Left kidney (tissue), 8 donors: ENCODE measurements at places on chromosomes 12 and 14. TPM values are rescaled to one million over a fixed set of nuclear protein-coding genes. Genes with fewer than 3 reads are reported as not detected.
A peak's percentile ranks its signal among the peaks of the same experiment; 100 is the strongest.

Gene BMAL2
- polyA plus RNA-seq, result 7.5 TPM

Gene SERPINA1
- polyA plus RNA-seq, result 92.0 TPM

Gene LHX5
- polyA plus RNA-seq, result not detected

Gene TULP3
- polyA plus RNA-seq, result 34.7 TPM

Gene NUAK1
- 9.9 TPM for polyA plus RNA-seq

Gene ATXN2
- 102 TPM for polyA plus RNA-seq

Gene ABHD12B
- 0.47 TPM for polyA plus RNA-seq

Gene TBPL2
- 0.08 TPM for polyA plus RNA-seq

Gene DHRS2
- polyA plus RNA-seq, result 41.7 TPM

Gene MYF6
- 0.15 TPM for polyA plus RNA-seq

Gene CCDC38
- 1.1 TPM for polyA plus RNA-seq

Gene PRKD1
- polyA plus RNA-seq, result 34.7 TPM

DNA sequence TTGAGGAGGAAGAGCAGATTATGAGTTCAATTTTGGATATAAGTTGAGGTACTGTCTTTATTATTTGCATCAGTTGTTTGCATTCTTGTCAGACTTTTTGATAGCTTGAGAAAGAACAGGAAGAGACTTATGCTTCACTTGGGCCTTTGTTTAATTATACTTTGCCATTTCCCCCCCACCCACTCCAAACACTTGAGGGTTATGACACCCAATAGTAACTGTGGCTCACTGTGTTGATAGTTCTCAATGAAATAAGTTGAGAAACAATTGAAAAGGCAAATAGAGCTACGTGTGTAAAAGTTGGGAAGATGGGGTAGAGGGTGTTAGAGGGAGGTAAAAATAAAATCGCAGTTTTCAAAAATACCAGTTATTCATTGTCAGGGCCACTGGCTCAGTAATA lies 17.7 kb downstream of the NAA30 start:
- no peak for DNase-seq

DNA sequence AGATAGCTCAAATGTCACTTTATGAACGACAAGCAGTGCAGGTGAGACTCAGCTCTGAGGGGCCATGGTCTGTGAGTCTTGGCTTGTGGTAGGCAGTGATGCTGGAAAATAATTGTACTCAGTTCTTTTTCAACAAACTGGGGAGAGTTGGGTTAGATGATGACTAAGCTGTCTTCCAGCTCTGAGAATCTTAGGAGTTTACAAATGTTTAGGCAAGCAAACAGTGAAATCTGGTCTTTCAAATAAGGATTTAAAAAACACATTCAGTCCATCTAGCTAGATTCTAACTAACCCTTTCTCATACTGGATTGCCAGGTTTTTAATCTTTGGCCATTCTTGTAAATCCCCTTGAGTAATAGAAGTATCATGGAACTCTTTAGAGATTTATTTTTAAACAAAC lies 3.4 kb downstream of the PHC1 start:
- no peak for DNase-seq

DNA sequence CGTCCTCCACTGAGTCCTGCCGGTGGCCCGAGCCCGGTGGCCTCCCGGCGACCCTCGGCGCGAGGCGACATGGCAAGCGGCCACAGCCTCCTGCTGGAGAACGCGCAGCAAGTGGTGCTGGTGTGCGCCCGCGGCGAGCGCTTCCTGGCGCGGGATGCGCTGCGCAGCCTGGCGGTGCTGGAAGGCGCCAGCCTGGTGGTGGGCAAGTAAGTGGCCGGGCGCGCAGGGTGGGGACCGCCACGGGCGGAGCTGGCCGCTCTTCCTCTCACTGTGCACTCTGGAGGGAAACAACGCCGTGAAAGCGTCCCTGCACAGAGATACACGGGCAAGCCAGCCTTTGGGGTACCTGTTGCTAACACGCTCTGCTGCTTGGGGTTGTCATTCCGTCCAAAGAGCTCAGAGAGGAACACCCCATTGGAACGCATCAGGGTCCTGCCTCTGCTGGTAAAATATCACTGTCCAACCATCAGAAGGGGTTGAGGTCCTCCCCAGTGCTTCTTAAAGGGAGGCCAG lies at the start of gene AMDHD1:
AMDHD1 (plus strand) TSS at position 2 of the 513 bp plus-strand sequence; CDS start at position 70, 68 bp downstream.
- DNase-seq, result peak; percentile 39

GRCh38 chr12:4320497-4320852 lies 538 bp upstream of the TIGAR start:
- DNase-seq, result no peak

DNA sequence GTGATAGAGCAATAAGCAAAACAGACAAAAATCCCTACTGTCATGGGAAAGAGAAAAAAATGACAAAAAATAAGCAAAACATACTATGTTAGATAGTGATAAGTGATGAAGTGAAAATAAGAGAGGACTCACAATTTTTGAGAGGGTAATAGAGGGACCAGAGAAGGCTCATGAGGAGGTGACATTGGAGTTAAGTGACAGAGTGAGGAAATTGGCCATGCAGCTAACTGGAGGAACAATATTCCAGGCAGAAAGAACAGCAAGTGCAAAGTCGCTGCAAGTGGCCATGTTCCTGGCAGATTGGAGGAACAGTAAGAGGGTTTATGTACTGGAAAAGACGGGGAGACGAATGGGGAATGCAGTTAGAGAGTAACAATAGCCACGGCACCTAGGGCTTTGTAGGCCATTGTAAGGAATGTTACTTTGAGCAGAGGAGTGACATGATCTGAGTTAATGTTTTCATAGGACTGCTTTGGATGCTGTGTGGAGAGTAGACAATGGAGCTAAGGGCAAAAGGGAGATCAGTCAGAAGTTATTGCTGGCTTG lies 1.4 kb upstream of the SAV1 start:
- DNase-seq, result peak; percentile 14

GRCh38 chr14:35742442-35742841 lies 66.7 kb downstream of the RALGAPA1 start:
- DNase-seq, result no peak

DNA sequence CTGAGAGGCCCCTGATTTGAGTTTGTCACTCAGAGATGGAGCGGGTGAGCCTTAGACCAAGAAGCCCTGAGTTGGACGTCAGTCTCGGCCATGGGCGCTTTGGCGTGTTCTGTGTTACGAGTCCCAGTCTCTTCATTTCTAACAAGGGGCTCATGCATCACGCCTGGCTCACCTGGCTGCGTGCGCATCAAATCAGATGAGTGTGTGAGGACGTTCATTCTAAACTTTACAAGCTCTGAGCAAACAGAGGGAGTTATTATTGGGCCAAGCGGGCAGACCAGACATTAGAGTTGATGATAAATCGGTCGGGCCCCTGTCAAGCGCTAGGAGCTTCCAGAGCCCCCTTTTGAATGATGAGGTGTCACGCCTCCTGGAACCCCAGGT lies 117.2 kb downstream of the CALM1 start:
- no peak for DNase-seq

- no peak for DNase-seq
Observed at GRCh38 chr12:11183011-11183410, 3.7 kb downstream of the TAS2R42 start.

GRCh38 chr14:102565959-102566358 lies 26.5 kb upstream of the RCOR1 start:
- no peak for DNase-seq

DNA sequence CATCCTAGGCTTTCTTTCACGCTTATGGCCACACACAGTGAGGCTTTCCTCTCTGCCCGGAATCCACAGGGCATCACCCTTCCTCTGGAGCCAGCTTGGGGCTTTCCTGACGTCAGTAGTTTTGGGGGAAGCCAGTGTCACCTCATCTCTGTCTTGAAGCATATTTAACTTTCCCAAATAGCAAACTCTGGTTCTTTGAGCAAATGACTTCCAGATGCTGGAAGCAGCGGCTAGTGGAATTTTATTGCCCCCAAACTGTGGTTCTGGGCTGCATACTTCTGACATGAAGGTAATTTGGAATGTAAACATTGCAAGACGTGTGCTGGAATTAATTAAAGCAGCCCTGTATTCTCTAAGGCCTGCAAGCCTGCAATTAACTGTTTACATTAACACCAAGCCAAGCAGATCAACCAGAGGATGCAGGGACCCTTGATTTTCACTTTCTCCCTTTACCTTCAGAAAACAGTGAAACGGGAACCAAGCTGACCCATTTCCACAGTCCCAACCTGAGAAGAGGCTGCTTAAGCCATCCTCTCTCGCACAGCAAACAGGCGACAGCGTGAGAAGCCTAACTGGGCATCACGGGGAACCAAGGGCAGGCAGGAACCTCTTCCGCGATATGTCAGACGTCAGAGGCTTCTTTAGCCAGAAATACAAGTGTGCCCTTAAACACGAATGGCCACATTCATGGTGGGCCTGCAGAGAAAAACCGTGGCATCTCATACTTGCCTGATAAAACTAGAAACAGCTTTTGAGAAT lies 258.4 kb downstream of the CACNA1C start:
- DNase-seq, result no peak

DNA sequence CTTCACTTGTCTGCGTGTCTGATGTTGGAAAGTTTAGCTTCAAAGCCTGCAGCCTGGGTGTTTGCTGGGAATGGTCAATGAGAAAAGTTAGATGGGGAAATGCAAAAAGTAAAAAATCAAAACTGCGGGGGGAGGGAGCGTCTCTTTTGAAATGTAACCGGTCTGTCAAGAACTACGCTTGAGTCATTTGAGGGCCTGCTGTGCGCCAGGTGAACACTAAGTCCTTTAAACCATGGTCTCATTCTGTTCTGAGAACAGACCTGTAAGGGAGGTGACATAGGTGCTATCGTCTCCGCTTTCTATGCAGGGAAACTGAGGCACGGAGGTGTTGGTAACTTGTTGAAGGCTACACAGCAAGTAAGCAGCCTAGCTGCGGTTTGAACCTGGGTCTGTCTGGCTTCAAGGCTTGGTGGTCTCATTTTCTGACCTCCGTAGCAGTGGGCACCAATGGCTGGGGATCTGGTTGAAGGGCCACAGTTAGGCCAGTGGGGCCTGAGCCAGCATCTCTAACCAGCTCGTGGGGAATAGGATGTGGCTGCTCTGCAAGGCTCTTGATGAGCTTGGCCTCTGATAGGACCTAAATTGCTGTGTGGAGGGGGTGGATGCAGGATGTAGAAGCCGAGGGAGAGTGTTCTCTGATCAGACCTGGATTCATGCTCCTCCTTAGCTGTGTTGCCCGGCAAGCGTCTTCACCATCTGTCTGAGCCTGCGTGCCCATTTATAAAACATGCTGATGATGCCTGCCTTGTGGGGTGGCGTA lies 41.5 kb downstream of the KCTD10 start:
- no peak for DNase-seq

GRCh38 chr14:89304972-89305703 lies 111.9 kb downstream of the FOXN3 start:
- peak; percentile 50 for DNase-seq

DNA sequence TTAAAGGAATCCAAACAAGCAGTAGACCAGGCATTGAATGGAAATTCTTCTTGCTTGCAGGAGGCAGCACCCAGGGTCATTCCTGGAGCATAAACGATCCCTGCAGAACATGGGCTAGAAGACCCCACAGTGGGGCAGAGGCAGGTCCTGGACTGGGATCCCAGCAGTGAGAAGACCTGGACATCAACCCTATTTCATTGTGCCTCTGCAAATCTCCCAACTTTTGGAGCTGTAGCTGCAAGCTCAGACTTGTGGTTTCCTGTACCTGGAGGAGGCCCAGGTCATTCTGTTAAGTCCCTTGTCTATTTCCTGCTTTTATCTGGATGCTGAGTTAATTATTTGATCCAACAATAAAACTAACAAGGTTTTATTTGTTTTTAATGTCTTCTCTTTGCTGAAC lies 61.7 kb downstream of the CALM1 start:
- no peak for DNase-seq

DNA sequence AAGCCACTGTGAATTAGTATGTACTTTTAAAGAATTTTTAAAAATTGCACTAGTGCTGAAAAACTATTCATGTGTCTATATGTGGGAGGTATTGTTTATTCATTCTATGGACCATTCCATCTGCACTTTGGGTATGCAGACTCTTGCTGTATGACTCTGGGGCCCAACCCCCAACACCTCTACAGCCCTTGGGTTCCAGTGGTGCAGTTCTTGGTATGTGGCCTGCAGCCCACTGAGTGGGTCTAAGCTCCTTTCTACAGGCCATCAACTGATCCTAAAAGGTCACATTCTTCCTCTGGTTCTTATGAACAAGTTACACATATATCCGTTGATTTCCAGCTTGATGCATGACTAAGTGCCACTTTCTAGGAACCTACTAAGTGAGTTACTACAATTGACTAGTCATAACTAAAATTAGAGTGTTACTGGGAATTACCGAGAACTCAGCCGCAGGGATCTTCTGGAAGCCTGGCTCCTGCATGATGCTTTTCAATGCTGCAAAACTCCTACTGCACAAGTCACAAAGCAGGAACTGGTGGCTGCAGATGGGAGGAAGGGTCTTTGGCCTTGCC lies 62.4 kb upstream of the MED13L start:
- DNase-seq, result no peak

- DNase-seq, result no peak
Observed at GRCh38 chr12:98355933-98356332, 159.5 kb upstream of the TMPO start.

DNA sequence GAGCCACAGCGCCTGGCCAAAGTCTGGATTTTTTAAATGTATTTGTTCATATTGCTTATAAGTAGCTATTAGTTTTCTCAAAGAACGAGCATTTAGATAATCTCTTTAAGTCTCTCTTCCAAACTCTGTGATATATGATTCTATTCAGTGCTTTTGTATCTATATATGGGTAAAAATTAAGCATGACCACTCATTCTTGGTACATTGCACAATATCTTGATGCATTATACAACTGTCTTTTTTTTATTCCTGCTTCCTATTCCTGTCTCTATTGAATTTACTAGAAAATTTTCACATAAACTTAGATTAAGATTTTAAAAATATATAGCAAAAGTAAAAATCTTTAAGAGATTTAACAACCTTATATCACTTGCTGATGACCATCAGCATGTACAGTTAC lies 29.1 kb downstream of the SOCS2 start:
- no peak for DNase-seq

DNA sequence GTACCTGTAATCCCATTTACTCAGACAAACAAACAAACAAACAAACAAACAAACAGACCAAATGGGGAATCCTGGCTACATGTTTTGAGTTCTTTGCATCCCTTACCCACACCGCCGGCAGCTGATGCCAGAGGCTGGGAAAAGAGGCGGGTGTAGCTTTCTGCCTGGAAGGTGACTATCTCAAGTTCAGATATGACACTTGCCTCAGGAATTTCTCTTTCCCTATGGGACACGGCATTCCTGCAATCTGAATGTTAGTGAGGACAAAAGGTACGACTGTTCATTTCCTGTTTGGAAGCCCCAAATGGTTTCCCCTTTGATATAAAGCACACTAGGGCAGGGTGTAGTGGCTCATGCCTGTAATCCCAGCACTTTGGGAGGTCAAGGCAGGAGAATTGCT lies 2.9 kb downstream of the MYL2 start:
- no peak for DNase-seq

DNA sequence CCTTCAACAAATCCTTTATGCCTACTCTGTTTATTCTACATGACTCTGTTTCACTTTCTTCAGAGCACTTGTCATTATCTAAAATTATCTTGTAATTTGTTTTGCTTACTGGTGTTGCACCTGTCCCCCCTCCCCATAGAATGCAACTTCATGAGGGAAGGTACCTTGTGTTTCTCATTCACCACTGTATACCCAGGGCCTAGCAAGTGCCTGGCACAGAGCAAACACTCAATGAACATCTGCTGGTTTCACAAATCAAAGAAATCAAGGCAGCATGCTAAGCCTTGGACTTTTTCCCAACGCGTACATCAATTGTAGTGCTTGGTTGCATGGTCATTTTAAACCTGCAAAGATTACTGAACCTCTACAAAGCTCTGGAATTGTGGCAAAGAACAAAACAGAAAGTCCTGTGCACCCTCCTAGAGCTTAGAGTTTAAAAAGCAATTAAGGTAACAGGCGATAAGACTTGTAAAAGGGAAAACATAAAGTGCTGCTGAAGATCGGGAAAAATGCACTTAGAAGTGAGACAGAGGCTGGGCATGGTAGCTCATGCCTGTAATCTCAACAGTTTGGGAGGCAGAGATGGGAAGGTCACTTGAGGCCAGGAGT lies 479.1 kb downstream of the MED13L start:
- no peak for DNase-seq
